Esophagus squamous epithelium (tissue), 5 donors: ENCODE measurements at places on chromosomes 5 and 9. TPM values are rescaled to one million over a fixed set of nuclear protein-coding genes. Genes with fewer than 3 reads are reported as not detected.

LRRC19 gene
- not detected for total RNA-seq

CFAP90 gene
- total RNA-seq, result not detected

SGCD gene
- total RNA-seq, result 4.4 TPM

- DNase-seq, result no peak
Observed at GRCh38 chr5:89473196-89473595, 590.2 kb upstream of the MEF2C start.

- no peak for DNase-seq
Observed at GRCh38 chr5:112146323-112147226, 272.5 kb downstream of the EPB41L4A start.

DNA sequence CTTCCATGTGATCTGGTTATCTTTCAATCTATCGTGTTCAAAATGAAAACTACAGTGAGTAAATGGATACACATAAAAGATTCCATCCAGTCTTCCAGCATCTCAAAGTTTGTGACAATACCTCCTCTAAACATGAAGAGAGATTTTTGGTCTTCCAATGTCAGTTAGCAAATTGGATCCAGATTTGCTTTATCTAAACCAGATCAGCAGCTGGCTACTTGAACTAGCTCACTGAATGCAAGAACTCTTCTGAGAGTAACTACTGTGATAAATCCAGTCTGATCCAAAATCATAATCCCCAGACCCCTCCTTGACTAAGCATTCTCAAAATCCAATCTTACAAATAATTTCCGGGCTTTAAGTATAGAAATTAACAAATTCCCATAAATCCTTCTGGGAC lies 2177.9 kb upstream of the C9orf72 start:
- DNase-seq, result no peak

- no peak for DNase-seq
Observed at GRCh38 chr9:21830589-21830988, 28.2 kb downstream of the MTAP start.

DNA sequence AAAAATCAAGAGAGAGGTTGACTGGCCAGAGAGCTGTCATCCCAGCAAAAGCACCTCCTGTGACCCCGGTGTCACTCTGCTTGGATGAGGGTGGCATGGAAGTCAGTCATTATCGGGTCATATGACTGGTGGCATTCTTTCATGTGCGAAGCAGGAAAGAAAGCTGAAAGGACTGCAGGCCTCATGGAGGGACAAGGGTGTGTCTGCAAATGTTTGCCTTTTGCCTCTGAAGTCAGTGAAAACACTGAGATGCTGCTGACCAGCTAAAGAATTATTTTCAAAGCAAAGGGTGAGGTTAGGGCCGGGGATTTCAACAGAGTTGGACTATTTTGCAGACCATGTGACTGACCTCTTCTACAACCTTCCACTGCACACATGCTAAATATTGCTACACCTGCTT lies 298.3 kb downstream of the CSNK1G3 start:
- DNase-seq, result no peak

DNA sequence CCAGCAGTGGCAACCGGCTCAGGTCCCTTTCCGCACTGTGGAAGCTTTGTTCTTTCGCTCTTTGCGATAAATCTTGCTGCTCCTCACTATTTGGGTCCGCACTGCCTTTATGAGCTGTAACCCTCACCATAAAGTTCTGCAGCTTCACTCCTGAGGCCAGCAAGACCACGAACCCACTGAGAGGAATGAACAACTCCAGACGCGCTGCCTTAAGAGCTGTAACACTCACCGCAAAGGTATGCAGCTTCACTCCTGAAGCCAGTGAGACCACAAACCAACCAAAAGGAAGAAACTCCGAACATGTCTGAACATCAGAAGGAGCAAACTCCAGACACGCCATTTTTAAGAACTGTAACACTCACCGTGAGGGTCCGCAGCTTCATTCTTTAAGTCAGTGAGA lies 103.5 kb downstream of the GLIS3 start:
- DNase-seq, result no peak

GRCh38 chr9:105969636-105970035 lies 275.3 kb downstream of the TMEM38B start:
- no peak for DNase-seq

DNA sequence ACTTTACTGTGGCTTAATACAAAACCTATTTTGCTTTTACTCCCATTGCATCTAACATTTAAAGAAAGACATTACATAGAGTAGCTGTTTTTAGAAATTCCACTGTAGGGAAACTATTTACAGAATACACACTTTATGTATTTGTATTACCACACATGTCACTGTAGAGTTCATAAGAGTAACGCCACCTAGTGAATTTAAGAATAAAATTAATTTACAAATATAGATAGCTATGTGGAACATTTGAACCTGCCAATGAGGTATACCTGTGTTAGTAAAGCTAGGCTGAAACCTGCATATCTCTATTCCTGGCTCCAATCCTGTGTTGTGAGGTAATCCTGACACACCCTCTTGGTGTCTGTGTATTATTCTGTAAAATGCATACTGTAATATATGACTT lies 234.4 kb downstream of the MAST4 start:
- no peak for DNase-seq

- DNase-seq, result no peak
Observed at GRCh38 chr9:103649086-103649485, 445.0 kb upstream of the SMC2 start.

DNA sequence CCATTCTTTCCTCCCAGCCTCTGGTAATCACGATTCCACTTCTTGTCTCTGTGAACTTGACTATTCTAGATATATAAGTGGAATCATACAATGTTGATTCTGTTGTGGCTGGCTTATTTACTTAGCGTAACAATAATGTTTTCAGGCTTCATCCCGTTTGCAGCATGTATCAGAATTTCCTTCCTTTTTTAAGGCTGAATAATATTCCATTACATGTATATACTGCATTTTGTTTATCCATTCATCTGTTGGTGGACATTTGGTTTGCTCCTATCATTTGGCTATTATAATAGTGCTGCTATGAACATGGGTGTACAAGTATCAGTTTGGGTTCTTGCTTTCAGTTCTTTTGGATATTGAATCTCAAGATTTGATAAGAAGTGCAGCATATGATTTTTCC lies 239.7 kb upstream of the ZNF608 start:
- no peak for DNase-seq

DNA sequence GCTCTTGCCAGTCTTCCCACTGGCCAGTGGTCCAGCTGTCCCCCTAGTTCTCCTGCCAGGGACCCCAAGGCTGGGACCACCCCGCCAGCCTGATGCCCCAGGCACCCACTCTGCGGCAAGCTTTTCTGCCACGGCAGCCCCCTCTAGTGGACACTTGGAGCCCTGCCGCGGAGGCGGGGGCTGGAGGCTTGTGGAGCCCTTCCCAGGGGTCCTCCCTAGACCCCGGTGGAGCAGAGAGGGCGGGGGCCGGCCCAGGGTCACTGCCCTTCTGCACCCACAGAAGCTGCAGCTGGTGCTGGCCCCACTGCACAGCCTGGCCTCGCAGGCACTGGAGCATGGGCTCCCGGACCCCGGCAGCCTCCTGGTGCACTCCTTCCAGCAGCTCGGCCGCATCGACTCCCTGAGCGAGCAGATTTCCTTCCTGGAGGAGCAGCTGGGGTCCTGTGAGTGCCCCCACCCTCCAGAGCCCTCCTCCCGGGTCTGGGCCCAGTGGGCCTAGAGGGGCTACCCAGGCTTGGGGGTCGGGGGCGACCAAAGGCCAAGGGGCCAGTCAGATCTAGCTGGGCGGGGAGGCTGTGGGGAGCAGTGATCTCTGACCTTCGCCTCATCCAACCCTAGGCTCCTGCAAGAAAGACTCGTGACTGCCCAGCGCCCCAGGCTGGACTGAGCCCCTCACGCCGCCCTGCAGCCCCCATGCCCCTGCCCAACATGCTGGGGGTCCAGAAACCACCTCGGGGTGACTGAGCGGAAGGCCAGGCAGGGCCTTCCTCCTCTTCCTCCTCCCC lies 9.1 kb downstream of the EGFL7 start:
- DNase-seq, result no peak
